ENCODE measurements at places on chromosomes 7 and 10. TPM values are rescaled to one million over a fixed set of nuclear protein-coding genes. Genes with fewer than 3 reads are reported as not detected.

Gene EPHA1
- polyA plus RNA-seq, result not detected

Gene ARHGEF5
- polyA plus RNA-seq, result not detected

Gene PRLHR
- not detected for polyA plus RNA-seq

Gene CFAP43
- 1.8 TPM for polyA plus RNA-seq

Measured in Purkinje cell (primary cell).